NCI-H748 treated with DMSO at 0.1 percent for 48 hours (cell line): ENCODE measurements at places on chromosomes 16 and 17.
A peak's percentile ranks its signal among the peaks of the same experiment; 100 is the strongest.

DNA sequence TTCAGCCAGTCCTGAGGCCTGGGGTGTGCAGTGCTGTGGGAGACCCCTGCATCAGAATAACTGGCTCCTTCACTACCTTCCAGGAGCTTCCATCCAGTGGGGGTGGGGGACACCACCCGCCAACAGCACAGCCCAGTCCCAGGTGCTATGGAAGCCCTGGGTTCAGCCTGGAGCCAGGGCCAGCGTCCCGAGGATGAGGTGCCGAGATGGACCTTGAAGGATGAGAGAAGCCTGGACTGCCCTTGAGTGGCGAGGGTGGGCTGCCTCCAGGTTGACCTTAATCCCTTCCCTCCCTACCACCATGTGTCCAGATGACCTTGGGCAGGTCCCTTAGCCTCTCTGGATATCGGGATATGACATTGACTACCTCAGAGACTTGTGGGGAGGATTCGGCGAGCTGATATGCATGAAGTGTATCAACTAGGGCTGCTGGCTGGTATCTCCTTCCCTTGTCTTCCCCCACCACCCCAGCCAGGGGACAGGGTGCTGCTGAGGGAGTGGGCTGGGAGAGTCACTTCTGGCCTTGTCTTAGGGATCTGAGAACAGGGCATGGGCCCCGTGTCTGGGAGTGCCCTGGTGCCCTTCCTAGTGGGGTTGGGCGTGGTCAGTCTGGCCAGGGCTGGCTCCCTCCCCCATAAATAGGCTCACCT, 14.2 kb upstream of the LASP1NB start:
- no peak for DNase-seq

- no peak for DNase-seq
Observed at GRCh38 chr17:63542218-63542545, 8.1 kb upstream of the DCAF7 start.

DNA sequence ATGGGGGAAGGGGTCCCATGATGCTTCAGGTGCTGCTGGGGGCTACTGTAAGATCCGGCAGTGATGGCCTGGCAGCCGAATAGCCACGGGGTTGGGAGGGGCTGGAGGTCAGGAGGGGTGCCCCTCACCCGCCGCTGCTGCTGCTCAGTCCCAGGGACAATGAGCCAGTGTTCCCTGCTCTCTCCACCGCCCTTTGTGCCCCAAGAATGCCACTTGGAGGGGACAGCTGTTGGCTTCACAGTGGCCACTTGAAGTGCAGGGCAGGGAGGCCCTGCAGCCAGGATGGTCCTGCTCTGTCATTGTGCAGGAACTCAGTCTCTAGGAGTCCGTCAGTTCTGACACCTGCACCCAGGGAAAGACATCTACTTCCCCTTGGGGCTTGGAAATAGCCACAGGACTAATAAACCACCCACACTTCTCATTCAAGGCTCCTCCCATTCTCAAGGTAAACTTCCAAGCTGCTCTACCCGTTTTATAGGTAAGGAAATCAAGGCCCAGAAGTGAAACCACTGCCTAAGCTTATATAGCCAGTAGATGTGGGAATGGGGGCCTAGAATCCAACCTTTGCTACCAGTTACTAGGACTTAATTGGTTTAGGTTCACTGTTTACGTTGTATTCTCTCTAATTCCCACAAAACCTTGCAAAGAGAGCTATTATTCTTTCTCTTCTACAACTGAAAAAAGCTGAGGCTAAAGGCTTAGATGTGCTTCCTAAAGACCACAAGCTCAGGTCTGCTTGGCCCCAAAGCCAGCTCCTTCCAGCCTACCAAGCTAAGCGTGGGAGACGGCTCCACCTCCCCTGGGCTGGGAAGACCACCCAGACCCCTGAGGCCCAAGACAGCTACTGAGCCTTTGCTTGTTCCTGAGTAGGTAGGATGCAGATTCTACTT, 6.2 kb upstream of the CPSF4L start:
- DNase-seq = no peak

GRCh38 chr16:54060599-54061421, 225.8 kb downstream of the IRX3 start:
- no peak for DNase-seq

- DNase-seq = no peak
Observed at GRCh38 chr16:26155221-26155620, 463.5 kb downstream of the HS3ST4 start.

GRCh38 chr17:71948703-71949422, 172.0 kb upstream of the SOX9 start:
- DNase-seq = no peak

GRCh38 chr16:84737192-84738011, 37.6 kb downstream of the USP10 start:
- no peak for DNase-seq

GRCh38 chr17:35368081-35368830, 5.2 kb downstream of the SLFN11 start:
- DNase-seq = no peak

GRCh38 chr17:50354776-50355175, 8.8 kb downstream of the XYLT2 start:
- DNase-seq = no peak

GRCh38 chr17:48055531-48056245, 7.5 kb downstream of the NFE2L1 start:
- no peak for DNase-seq

GRCh38 chr16:85902366-85903155, 3.6 kb downstream of the IRF8 start:
- no peak for DNase-seq

DNA sequence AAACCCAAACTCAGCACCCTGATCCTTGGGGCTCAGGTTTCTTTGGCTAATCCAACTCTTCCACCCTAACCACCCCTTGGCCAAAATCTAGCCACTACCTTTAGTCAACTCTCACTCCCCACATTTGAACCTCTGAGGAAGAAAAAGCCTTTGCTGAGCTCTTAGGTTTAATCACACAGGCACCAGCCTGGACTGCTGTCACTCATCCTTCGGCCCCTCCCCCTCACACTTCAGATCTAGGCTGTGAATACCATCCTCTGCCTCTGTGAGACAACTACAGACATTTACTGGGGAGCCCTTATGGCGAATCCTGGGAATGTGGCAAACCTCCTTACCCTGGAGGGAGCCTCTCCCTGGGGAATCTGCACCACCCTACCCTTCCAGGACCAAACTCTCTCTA, 5.3 kb upstream of the RNASEK start:
- no peak for DNase-seq

DNA sequence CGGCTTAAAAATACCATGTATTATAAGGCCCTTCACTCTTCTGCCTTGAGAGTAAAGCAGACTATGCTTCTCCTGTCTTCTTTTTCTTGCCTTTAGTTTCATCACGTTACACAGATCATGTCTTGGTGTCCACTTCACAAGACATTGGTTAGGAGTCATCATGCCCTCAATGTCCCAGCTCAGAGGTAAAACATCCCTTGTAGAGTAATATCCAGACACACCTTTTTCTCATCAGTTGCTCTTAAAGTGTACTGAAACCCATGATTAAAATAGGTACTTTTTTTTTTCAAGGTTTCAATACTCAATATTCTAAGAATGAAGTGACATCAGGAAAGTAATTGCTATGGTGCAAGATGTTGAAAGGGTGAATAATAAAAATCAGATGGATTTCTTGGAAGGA, 267.8 kb downstream of the PMP22 start:
- DNase-seq = no peak

DNA sequence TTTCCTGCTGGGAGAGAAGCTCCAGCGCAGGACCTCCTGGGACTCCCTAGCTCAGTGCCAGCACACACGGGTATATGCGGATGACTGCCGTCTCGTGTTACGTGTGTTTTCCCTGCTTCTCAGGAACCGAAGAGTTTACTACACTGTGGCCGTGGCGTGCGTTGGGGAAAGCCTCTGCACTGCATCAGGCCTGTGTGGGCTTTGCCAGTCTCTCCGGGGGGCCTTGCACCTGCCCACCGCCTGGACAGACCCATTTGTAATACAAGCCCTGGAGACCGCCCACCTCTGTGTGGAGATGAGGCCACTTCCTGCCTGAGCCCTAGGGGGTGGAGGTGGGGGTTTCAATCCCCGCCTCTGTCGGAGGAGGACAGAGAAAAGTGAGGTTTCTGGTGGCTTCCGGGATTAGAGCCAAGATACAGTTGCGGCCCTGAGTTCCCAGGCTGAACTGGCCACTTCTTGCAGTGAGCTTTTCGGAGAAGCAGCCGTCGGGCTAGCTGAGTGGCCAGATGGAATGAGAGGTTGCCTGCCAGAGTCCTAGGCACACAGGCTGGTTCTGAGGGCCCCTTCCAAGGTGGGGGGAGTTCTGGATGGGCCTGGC, 43.4 kb upstream of the GSE1 start:
- peak; percentile 10 for DNase-seq

DNA sequence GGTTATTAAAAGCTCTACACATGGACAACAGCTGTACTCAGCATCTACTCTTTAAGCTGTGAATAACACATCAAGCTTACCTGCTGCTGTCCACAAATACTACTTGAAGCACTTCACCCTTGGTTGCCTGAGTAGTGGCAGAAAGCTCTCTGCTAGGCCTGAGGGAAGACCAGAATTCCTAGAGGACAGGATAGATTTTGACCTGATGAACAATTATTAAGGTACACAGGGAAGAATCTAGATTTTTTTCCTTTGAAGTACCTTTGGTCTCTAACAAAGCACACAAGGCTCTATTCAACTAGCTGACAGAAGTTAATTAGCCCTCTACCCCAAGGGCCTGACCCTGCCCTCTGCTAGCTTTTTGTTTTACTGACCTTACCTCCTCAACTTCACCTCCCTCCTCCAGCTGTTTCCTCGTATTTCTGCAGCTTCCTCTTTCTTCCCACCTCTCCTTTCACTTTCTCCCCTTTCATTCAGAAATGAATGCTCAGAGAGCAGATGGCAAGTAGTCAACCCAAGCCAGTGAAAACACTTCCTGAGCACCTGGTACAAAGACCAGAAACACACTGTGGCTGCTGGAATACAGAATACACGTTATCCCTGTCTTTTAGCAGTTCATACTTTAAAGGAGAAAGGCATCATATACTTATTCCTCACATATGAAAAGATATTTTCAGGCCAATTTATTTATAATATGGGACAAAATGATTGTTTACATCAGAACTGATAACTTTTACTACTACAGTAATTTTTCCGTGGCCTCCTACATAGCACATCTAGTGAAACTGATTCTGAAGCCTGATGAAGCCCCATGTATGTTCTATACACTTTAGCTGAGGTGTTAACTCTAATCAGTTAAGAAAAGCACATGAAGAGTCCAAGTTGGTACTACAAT, 5.7 kb upstream of the VEZF1 start:
- no peak for DNase-seq

DNA sequence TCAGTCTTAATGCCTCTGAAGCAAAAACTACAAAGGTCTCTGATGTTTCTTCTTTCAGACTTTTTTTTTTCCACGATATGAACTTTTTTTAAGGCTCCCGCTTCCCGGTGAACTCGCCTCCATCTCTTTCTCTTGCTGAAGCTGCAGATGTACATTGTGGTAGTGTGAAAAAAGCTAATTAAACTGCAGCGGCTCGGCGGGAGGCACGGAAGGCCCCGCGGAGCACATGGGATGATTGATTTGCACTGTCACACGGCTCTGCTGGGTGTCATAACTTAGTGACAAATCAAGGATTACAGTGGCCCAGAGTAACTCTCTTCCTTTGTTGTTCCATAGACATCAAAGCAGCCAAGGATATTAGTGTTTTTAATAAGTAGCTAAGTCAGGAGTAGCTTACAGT, 196.3 kb downstream of the AXIN2 start:
- DNase-seq = no peak

- DNase-seq = no peak
Observed at GRCh38 chr17:61201211-61201610, 198.4 kb upstream of the TBX2 start.

- peak; percentile 36 for DNase-seq
Observed at GRCh38 chr16:11254913-11255736, 879 bp downstream of the SOCS1 start.

DNA sequence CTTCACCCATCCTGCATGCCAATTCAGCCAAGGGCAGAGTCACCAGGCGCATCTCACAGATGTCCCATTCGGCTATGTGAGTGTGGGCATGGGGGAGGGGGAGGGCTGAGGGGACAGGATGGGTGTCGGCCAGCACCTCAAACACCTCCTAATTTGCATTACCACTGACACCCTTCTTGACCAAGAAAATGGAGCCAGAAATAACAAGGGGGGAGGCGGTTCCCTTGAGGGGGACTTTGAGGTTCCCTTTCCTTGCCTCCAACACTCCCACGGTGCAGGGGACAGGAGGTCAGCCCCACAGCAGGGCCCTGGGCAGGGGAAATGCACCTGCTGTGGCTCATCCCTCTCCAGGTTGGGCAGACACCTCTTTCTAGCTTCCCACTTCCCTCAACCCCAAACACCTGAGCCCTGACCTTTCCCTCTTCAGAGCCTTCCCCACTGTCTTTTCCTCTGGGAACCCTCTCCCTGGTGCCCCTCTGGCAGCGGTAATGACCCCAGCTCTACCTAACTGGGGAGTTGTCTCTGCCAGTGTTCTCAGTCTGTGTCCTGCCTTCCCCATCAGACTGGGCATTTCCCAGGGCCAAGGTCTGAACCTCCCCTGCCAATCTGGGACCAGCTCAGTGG, 18.2 kb upstream of the TBX21 start:
- DNase-seq = no peak

DNA sequence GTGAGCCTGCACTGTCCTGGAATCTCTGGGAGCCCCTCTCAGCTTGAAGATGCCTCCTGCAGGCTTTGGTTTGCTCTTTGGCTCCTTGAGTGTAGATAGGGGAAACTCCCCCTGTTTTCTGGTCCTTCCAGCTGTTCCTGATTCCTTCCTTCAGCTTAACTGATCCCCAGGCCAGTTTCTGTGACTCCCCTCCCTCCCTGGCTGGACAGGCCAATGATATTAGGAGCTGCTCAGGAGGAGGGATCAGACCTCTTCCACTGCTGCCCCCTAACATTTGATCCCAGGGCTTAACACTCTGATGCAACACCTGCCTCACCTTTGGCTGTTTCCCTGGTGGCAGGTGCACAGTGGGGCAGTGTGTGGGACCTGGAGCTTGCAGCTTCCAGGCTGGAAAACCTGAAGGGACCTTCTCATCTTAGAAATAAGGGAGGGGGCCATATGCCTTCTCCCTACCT, at the start of gene TAC4:
TSS of gene TAC4 (minus strand) at position 51 of the 455 bp plus-strand sequence. CDS start 52 bp downstream, outside the sequence.
- no peak for DNase-seq

DNA sequence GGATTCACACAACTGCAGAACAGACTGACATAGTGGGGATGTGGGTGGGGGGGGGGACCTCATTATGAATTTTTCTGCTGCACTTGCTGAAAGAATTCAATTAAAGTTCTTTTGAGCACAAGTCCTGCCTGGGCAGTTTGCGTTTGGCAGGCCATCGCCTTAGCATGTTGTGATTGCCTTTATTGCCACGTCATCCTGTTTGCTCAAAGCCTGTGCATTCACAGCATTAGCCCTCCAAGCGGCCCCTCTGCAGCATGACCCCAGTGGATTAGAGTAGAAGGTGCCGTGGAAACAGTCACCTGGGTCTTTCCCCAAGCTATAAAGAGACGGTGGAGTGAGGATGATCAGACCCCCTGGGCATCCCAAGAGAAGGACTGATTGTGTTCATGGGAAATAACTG, 17.2 kb downstream of the MSI2 start:
- DNase-seq = no peak

DNA sequence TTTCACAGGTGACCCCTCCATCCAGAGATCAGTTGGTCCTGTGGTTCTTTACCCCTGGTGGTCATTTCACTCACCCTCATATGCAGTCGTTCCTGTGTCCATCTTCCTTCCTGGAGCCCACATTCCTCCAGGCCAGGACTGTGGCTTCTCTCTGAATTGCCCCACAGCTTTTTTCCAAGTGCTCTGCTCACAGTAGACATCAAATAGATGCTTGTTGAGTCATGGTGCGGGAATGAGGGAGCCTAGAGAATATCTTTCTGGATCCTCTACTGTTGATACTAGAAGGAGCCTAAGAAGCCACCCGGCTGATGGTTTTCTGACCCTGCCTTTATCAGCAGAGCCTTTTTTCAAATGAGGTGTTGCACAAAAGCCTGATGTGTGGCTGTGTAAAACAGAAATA, 10.4 kb downstream of the USB1 start:
- no peak for DNase-seq
